Stimulated activated CD8-positive, alpha-beta memory T cell treated with anti-CD3 and anti-CD28 coated beads, Interleukin-15, amount 100 ng/mL, for 24 hours (primary cell): ENCODE measurements at places on chromosomes 1 and 21.

DNA sequence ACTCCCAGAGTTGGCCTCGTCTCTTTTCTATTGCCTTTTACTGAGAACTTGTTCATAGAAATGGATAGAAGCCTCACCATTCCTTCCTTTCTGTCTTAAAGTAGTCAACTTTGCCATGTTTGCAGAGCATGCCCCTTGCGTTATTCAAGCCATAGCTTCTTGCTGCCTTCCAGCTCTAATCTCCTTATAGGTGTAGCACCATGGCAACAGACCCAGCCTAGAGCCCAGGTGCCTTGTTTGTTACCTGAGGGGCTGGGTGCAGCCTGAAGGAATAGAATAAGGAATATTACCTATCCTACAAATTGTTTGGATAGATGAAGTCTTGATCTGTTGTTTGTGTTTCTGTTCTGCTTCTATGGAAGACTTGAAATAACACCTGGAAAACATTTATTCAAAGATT lies 59.9 kb downstream of the CLEC20A start:
- no peak for DNase-seq

DNA sequence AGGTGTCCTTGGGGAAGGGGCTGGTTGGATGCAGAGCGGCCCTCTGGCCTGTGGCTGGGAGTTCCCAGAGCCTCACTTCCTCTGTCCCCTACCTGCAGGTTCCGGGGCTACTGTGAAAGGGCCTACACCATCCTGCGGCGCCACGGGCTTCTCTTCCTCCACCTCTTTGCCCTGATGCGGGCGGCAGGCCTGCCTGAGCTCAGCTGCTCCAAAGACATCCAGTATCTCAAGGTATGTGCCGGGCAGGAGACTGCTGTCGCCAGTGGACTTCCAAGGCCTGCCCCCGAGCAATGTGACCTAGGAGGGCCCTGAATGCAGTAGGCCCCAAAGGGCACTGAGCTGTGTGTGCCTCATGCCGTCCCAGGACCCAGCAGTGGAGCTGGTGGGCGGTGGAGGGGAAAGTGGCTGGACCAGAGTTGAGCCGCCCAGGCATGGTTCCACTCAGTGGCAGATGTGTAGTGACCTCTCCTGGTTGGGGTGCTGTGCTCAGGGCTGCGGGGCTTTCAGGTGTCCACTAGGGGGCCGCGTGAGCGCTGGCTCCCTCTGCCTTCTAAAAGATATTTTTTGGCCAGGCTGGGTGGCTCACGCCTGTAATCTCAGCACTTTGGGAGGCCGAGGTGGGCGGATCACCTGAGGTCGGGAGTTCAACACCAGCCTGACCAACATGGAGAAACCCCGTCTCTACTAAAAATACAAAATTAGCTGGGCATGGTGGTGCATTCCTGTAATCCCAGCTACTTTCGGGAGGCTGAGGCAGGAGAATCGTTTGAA lies 73.4 kb downstream of the PIK3CD start:
- no peak for DNase-seq

GRCh38 chr1:2582391-2582790 lies 4.2 kb upstream of the PRXL2B start:
- DNase-seq, result no peak

- no peak for DNase-seq
Measured at GRCh38 chr21:17782051-17782450, 37.1 kb downstream of the C21orf91 start.
